ENCODE measurements at places on chromosomes 4 and X.

- no peak for DNase-seq
Measured at GRCh38 chr4:183757060-183757459, 98.0 kb downstream of the TRAPPC11 start.

DNA sequence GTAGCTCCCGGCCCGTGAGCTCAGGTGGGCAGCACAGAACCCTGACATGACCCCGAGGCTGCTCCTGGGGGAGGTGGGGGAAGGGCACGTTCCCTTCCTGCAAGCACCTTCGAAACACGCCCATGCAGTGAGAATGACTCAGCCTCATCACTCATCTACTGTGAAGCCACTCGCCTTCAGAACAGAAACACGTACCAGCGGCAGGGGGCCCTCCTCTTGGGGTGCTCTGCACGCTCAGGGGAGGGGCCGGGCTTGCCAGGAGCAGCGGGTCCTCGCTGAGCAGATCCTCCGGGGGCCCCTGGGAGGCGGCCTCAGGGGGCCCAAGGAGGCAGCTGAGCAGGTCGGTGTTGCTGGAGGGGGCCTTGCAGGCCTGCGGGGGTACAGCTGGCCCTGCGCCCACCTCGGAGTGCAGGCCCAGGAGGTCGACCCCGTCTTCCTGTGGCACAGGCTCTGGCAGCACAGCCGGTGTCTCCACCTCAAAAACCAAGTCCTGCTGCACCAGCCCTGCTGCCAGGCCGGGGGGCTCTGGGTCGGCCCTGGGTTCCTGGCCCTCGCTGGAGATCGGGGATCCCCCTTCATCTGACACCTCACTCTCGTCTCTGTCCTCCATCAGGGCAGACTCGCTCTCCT, 40.9 kb upstream of the CPLX1 start:
- peak; percentile 51 for DNase-seq

DNA sequence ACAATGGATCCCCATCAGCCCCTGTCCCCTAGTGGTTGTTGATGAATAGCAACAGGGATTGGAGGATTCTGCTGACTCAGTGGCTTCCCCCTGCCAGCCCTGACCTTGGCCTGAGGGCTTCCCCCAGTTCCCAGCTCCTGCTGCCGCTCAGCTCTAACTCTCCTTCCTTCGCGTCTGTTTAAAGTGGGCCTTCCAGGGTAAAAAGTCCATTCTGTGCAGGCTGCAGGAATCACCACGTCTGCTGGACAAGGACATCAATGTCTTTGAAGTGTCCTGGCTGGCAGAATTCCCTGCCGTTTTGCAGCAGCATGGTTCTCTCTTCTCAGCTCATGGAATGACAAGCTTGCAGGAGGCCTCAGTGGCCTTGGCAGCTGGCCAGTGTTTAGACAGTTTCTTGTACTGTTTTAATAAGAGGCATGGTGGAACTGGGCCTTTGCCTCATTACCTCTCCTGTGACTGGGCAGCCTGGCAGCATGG, 152.5 kb upstream of the STX18 start:
- peak; percentile 67 for DNase-seq

GRCh38 chr4:114758066-114758465, 159.5 kb downstream of the UGT8 start:
- DNase-seq = no peak

DNA sequence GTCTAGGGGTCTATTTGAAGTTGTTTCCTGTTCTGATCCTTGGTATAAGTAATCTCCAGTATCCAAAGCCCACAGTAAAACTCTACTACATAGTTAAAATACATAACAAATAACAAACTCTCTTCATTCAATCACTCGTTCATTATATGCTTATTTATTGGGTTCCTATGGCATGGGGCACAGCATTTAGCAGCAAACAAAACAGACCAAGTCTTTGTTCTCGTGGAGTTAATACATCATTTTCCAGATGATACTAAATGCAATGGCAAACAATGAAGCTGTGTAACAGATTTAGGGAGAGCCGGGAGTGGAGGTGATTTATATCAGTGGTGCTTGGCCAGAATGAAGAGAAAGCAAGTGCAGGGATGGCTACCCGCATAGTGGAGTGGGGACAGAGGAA, 36.6 kb upstream of the SPARCL1 start:
- no peak for DNase-seq

DNA sequence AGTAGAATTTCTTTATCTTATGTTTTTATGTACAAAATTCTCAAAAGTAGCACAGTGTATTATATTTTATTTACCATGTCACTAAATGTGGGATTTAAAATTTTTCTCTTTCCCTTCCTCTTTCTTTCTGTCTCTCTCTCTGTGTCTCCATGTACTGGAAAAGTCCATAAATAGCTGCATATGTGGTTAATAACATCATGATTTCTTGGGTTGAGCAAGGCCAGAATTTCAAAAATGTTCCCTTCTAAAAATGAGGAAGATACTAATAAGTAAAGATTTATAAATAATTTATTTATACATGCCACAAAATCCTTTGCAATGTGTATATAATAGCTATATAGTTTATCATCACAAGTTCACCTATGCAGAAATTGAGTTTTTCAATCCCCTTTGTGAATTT, 29.1 kb upstream of the DKK2 start:
- DNase-seq = no peak

- no peak for DNase-seq
Measured at GRCh38 chr4:85607624-85608023, 132.7 kb downstream of the ARHGAP24 start.
